Foreskin keratinocyte (primary cell): ENCODE measurements at places on chromosomes 3 and 15. TPM values are rescaled to one million over a fixed set of nuclear protein-coding genes. Genes with fewer than 3 reads are reported as not detected.
A peak's percentile ranks its signal among the peaks of the same experiment; 100 is the strongest.

- peak; percentile 2 for DNase-seq
Observed at GRCh38 chr3:131655070-131655690, 152.4 kb upstream of the MRPL3 start.

The KLF15 gene
- polyA plus RNA-seq: 0.06 TPM in 1 of 2 replicates, not detected in the other

GRCh38 chr3:56655709-56656108 lies 27.4 kb downstream of the TASOR start:
- no peak for DNase-seq

DNA sequence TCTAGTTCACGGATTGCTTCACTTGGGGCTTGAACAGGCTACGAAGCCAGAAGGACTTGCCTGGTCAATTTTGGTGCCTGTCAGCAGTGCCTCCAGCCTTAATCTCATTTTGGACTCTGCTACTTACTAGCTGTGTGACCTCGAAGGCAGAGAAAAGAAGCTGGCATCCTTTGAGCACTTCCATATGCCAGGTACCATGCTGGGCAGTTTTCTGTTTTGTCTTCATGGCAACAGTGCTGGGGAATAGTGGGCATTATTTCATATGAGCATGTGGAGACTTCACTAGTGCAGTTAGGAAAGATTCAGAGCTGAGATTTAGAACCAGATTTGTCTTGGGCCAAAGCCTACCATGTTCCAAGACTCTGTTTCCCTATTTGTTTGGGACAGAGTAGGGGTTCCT lies 92.2 kb downstream of the LRTM1 start:
- DNase-seq: no peak

GRCh38 chr15:81852411-81853149 lies 193.2 kb downstream of the MEX3B start:
- DNase-seq: no peak

DNA sequence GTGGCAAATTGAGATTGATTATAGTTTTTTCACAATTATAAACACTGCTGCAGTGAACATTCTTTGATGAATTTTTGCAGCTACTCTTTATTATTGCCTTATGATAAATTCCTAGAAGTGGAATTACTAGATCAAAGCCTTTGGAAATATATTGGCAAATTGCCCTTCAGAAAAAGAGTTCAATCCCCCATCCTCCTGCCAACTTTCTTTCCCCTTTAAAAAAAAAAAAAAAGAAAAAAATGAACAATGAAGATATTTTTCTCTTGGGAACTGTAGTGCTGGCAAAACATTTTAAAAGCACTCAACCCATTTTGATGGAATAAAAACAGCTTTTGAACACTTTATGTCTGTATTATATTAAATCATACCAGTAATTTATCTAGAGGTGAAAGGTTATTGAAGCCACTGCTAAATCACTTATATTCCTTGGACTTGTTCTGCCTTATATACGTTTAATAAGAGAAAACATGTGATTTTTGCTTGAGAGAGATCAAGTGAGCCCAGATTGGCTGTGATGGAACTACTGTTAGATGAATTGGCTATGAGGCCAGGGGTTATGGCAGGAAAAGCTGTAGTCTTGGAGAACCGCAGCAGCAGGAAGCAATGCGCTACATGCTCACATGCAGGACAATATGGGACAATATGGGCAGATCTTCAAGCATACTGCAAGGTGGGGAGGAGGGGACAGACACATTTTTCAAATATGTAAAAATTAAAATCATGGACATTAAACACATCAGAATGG lies 212.8 kb upstream of the C2CD4B start:
- DNase-seq: no peak

The SOX14 gene
- not detected in 2 replicates for polyA plus RNA-seq

The SKOR1 gene
- polyA plus RNA-seq: 0.01 TPM in 1 of 2 replicates, not detected in the other

DNA sequence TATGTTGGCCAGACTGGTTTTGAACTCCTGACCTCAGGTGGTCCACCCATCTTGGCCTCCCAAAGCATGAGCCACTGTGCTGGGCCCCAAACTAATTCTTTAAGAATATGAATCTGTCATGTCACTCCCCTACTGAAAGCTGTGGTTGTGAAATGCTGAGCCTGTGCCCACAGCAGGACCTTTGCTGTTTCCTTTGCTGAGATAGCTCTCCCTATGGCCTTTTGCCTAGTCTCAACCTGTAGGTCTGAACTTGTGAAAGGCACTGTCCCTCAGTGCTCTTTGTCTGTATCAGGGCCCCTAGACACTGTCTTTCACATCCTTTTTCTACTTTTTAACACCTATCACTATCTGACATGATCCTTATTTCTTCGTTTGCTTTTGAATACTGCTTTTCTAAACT lies 62.7 kb upstream of the CCR4 start:
- no peak for DNase-seq

- DNase-seq: no peak
Observed at GRCh38 chr3:183576487-183577107, 21.1 kb upstream of the KLHL6 start.

The CIDEC gene
- 0.07 and 0.08 TPM in 2 replicates for polyA plus RNA-seq

DNA sequence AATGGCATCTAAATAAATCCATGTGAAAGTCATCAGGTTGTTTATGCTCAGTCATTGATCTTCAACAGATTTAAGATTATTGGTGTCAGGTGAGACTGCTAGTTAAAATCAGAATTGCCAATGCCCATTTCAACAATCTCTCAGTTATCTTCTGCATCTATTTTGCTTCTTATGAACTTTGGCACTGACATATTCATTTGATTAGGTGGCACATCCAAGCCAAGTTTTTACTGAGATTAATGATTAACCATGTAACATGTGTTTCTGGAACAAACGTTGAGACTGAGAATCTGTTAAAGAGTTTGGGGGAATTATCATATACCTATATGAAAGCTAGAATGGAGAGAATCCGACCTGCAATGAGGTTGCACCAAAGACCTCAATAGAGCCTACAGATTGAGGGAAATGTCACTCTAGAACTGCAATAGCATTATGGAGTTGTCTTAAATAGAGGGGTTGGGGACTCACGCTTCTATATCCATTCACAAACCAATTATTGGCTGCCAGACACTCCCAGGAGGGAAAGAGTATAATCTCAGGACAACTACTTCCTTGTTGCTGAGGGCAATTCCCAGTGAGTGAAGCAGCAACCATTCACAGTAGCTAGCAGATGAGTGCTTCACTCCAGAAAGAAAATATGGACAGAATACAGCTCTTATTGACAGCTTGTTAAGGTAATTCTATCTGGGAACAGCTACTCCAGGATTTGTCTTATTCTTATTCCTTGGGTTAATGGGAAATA lies 891.3 kb downstream of the SQOR start:
- no peak for DNase-seq

GRCh38 chr3:140487566-140487965 lies 190.3 kb upstream of the TRIM42 start:
- no peak for DNase-seq

GRCh38 chr15:81098861-81099651 lies 35.0 kb upstream of the CFAP161 start:
- DNase-seq: no peak

- no peak for DNase-seq
Observed at GRCh38 chr3:143495527-143495926, 352.7 kb downstream of the SLC9A9 start.

DNA sequence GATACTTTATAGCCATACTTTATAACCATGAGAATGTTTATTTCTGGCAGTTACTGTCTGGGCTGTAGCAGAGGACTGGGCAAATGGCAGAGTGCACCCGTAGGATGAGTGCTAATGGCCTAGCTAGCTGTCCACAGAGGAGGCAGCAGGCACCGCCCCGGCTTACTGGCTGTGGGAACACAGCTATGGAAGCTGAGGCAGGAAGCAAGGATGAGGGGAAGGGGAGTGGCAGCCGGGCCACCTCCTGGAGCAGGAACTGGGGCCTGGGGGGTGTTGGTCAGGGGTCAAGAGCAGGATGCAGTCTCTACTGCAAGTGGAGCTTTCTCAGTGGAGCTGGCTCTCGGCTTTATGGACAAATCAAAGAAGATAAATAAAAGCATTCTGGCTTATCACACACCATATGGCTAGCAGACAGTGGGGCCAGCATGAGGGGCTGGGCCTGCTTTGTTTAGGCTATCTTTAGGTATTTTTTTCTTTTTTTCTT lies 316.8 kb upstream of the CTDSPL start:
- DNase-seq: no peak

The TIMP4 gene
- 0.09 and 0.13 TPM in 2 replicates for polyA plus RNA-seq

GRCh38 chr3:160616311-160616710 lies 50.9 kb upstream of the KPNA4 start:
- no peak for DNase-seq

DNA sequence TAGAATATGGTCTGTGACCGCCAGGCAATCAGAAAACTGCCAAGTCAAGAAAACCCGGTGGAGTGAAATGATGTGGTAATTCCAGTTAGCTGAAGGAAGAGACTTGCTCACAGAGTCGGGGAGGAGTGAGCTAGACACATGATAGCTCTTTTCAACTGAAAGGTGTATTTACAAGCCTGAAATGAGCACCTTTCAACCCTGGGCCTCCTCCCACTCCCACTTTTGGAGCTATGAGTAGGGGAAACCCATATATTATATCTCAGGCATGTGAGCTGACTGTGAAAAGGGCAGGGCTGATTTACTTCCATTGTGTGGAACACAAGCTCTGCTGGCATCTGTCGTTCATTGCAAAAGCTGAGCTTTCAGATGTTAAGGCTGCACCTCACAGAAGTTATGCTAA lies 960.2 kb downstream of the TUSC7 start:
- DNase-seq: no peak

GRCh38 chr15:101482526-101483371 lies 6.8 kb downstream of the PCSK6 start:
- peak; percentile 78 for DNase-seq

GRCh38 chr3:54905261-54905888 lies 22.5 kb downstream of the LRTM1 start:
- no peak for DNase-seq

- no peak for DNase-seq
Observed at GRCh38 chr3:171824116-171824515, 13.8 kb upstream of the PLD1 start.

The AQP9 gene
- polyA plus RNA-seq: 0.07 and 0.11 TPM in 2 replicates

GRCh38 chr15:37041042-37041441 lies 59.3 kb downstream of the MEIS2 start:
- DNase-seq: no peak

DNA sequence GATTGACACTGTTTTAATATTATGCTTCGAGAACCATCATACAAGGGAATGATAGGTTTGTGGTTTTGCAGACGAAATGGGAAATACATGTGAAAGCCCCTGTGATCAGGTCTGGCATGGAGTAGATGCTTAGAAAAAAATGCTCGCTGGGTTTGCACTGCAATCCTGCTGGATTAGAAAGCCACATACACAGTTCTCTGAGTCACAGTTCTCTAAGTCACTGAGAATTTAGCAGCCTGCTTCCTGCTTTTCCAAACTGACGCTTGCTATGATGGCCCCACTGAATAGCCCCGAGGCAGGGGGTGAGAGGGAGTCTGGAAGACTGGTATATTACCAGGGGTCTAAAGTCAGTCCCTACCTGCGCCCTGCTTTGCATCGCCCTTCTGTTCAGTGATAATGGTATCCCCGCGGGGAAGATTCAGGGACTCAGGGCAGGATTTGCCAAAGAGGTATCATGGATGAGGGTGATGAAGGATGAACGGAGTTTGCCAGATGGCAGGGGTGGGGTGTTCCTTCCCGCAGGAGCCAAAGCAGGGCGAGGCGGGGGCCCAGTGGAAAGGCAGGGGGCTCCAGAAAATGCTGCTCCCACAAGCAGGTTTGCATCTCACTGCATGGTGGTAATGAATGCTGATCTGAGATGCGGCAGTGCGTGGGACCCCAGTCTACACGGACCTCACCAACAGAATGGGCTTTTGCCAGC lies 82.3 kb downstream of the IQSEC1 start:
- peak; percentile 58 for DNase-seq

- DNase-seq: no peak
Observed at GRCh38 chr15:68618394-68618793, 39.6 kb downstream of the CORO2B start.

GRCh38 chr3:30628901-30629590 lies 22.6 kb downstream of the TGFBR2 start:
- no peak for DNase-seq

The RBP2 gene
- polyA plus RNA-seq: not detected in 2 replicates

- DNase-seq: no peak
Observed at GRCh38 chr15:75981149-75981815, 30.9 kb downstream of the NRG4 start.

DNA sequence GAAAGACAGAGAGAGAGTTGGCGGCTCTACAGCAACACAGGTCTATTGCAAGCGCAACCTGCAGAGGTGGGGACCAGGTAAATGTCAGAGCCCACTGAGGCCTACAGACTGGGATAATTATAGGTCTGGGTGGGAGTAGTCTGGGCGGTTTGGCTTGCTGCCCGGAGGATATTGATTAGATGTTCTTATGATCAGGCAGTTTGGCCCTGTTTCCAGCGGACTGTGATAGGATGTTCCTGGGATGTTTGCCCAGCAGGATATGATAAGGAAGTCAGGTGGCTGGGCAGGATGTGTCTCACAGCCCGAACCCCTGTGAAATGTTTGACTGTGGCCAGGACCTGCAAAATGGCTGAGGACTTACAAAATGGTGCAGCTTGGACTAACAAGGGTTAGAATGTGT lies 364.9 kb downstream of the NAALADL2 start:
- no peak for DNase-seq

DNA sequence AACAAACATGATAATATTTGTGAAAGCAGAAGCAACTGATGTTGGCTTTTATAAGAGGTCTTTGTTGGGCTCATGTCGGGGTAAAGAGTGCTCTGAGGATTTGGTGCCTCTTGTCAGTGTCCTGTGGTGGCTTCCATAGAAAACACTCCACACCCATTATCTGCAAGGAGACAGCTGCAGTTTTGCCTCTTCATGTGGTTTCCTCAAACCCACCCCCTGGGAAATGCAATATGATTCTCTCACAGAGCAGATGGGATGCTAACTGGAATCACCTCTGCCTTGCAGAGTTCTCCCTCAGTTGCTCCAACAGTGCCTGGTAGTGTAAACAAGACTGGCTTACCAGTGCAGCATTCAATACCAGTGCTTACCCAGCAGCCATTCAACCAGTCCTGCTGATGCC lies 771.4 kb upstream of the CFAP20DC start:
- no peak for DNase-seq

- DNase-seq: no peak
Observed at GRCh38 chr3:46098319-46098761, 71.1 kb upstream of the XCR1 start.

The GP9 gene
- not detected in 2 replicates for polyA plus RNA-seq

DNA sequence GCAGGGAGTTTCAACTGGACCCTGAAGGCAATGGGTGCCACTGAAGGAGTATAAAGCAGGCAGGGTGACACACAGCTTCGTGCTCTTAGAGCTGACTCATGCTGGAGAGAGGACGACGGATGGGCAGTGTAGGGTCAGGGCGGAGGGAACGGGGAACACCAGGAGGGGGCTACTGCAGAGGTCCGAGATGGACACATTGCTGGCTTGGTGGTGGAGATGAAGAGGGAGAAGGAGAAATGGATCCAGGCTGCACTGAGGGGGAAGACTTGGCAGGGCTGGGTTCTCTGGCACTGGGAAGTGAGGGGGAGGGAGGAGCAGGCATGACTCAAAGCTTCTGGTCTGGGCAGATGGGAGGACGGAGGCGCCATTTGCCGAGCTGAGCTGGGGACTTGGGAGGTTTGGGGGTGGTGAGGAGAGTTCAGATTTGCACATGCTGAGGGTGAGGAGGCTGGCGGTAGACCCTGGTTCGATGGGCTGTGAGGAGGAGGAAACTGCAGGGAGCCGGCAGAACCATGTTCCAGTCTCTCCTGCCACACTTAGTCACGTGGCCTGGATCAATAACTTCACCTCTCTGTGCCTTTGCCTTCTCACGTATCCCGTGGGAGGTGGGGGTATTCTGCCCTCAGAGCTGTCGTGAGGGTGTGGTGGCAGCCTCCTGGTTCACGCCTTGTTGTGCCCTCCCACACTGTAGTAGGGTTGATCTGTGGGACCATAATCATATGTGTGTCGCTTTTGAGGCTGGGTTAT lies 4.6 kb upstream of the KCTD6 start:
- peak; percentile 37 for DNase-seq
